ENCODE measurements at places on chromosomes 2 and 18.

DNA sequence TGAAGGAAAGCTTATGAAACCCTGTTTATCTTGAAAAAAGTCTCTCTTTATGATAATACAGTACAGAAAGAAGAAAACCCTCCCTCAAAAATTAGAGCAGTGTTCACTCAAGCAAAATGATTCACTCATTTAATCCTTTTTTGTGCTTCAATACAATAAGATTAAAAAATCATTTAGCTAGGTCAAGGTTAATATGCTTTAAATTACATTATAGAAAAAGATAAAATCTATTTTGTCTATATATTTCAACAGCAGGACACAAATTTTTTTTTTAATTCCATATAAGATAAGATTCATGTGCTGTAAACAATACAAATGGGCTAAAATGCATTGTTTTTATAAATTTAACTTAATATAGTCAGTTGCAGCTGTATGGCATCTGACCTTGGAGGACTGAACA, 176.9 kb downstream of the KCNE4 start:
- no peak for DNase-seq

- DNase-seq = no peak
These were observed 688.9 kb upstream of the ID2 start for GRCh38 chr2:7992612-7993602.

DNA sequence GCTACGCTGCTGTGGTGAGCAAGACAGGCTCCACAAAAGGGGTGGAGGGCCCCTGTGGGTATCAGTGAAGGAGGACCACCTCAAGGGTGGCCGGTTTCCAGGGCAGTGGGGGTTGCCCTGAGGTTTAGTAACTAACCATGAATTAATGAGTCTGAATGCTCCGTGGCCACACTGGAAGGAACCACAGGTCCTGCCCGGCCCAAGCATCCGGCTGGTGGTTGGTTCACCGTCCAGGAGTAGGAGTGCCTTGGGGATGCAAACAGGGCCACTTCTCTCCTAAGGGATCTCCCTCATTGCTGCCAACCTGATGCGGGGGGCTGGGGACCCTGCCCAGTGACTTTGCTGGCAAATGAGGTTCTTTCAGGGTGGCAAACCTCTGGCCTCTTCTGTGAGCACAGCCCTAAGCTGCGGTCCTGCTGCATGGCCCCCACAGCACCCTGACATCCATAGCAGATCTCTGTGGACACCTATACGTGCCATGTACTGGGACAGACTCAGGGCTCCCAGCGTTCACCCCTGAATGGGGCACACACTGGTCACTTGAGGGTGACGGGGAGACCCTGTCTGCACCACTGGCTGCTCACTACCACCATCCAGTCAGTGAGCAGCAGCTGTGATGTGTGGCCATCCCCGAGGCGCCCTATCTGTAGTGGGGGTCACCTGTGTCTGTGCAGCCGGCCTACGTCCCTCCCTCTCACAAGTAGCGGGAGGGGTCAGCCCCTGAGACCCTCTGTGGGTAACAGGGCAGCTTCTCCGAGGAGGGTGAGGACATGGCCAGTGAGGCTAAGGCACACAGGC, 41.6 kb downstream of the HS6ST1 start:
- DNase-seq = peak; percentile 4

DNA sequence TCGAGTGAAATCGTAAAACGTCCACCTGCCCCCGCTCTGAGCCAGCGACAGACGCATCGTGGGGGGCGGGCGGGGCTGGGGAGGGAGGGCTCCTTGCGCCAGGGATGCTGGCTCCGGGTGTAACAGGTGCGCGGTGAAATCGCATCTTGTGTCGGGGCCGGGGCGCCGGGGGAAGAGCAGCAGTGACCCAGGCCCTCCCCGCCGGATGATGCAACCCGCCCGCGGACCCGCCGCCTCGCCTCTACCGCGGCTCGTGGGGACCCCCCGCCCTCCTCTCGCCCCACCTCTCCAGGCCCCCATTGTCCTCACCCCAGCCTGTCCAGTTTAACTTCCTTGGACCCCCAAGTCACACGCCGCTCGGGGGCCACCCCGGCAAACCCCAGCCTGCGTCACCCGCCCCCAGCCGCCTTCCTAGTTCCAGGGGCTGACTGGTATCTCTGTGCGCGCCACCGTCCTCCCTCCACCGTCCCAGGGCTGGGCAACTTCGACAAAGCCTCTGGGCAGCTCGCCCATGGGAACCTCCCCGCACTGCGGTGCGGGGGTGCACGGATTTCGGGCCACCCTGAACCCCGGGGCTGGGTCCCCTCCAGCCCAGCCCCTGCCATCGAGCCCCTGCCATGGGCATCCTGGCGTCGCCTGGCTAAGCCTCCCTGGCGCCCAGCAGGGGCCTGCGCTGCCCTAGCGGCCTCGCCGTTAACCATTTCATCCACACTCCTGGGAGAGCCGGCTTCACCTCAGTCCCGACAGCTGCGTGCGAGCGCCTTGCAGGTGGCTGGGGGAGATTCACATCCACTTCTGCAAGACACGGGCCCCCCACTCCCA, 799 bp upstream of the KIF1A start:
- DNase-seq = peak; percentile 46

GRCh38 chr18:64258111-64258650, 109.3 kb upstream of the LINC00305 start:
- DNase-seq = no peak

GRCh38 chr18:46672062-46672970, 15.3 kb upstream of the LOXHD1 start:
- no peak for DNase-seq

GRCh38 chr18:74989134-74989533, 219.8 kb downstream of the PTGR3 start:
- DNase-seq = no peak

GRCh38 chr2:122486086-122486485, 730.6 kb downstream of the TSN start:
- DNase-seq = no peak

- no peak for DNase-seq
These were observed 8.4 kb upstream of the CREG2 start for GRCh38 chr2:101395545-101396315.

- DNase-seq = no peak
These were observed 61.1 kb downstream of the CABLES1 start for GRCh38 chr18:23196119-23197007.

DNA sequence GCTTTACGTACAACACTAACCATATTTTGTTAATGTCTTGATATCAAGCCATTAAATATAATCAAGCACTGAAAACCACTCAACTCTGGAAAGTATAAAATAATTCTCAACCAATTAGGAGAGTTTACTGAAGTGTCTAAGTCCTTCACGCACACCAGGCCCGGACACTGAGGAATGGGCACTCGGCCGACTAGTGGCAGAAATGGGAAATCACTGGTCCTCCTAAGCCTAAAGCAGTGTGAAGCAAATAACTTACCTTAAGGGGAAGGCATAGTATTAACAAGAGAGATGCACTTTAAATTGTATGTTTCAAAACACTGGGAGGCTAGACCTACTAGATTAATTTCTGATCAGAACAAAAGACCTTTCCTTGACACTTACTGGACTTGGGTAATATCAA, 45.7 kb downstream of the FAM210A start:
- DNase-seq = peak; percentile 33

GRCh38 chr2:36616947-36617346, 19.0 kb upstream of the FEZ2 start:
- DNase-seq = no peak

DNA sequence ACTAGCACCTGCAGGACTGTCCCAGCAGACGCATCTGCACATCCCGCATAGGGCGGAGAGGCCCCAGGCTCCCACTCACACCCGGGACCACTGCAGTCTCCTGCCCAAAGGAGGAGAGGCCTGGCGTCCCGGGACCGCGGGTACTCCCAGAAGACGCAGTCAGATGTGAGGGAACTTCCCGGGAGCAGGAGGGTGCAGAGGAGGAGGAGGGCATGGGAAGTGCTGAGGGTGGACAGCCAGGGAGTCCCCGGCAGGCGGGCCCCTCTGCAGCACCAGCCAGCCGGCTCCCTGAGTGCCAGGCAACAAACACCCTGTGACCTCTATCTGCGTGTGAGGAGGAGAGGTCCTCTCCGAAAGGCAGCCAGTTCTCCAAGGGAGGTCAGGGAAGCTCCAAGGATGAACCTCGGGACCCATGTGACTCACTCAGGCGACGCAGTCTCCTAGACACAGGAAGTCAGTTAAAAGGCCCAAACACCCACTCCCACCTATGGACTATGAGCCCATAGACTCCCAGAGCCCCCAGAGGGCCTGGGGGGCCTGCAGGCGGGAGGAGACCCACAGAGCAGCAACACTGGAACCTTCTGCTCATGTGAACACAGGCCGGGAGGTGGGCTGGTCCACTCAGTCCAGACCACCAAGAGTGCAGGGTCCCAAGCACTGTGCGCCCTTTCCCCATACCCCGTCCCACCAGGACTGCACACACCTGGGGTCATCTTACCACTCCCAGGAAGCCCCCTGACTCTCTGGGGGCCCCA, 4.2 kb downstream of the PXDN start:
- DNase-seq = peak; percentile 10

DNA sequence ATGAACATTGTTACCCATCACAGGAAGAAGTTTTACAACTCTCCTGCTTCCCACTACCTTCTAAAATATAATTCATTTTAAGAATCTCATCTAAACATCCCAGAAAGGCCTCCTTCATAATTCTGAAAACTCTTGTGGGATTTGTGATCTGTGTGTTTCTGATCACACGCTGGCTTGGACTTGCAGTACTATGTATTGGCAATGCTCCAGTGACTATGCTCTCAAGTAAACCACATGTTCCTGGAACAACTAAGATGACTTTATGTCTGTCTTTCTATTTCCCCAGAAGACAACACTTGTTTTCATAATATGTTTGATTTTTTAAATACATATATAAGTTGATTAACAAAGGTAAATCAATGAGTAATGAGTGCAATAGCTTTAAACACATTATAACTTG, 376.6 kb upstream of the NETO1 start:
- no peak for DNase-seq

- DNase-seq = no peak
These were observed 89.4 kb downstream of the BIN1 start for GRCh38 chr2:127017548-127017947.

DNA sequence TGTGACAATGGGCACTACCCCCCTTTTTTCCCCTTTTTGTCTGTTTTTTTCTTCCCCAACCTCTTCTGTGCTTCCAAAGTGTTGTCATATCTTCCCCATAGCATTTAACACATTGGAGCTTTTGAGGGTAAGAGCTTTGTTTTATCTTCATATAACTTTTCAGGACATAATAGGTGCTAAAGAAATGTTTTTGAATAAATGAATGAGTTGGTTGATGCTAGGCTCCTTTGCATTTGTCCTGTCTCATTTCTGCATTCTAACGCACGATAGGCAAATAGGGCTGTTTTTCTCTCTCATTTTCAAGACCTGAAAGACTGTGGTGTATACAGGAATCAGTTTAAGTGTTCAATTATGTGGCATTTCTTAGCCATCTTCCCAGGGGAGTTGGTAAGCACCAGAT, 832 bp upstream of the COPS7B start:
- no peak for DNase-seq

DNA sequence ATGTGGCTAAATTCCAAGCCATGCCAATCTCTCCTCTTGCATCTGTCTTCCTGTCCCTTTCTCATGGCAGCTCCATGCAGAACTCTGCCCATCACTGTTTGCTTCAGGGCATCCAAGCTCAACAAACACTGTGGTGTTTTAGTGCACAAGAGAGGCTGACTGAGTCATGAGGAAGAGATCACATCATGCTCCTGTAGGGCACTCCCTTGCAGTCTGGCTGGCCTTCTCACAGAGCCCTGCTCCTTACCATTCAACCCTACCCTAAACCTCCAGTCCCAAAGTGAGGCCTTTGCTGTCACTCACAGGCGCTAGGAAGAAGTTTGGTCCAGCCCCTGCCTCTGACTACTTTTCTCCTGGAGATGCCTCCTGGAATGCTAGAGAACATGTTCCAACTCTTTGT, 194.0 kb downstream of the LRATD1 start:
- DNase-seq = no peak

Data from right cardiac atrium (tissue), 5 donors.